ENCODE measurements at places on chromosomes 11 and 22.

DNA sequence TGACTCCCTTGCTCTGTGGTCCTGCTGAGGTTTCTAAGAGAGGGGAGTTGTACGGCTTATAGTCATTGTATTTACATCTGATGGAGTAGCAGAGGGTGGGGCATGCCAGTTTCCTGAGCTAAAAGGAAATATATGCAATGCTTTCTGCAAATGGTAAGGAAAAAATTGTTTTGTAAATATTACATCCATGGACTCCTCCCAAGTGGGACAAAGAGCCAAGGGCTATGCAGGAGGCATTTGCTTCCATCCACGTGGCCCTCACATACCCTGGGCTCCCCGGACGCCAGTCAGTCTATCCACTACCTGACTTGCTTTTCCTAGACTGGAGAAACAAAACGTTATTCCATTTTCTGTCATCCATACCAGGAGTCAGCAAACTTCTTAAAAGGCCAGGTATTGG lies 59.7 kb upstream of the PITPNB start:
- DNase-seq, result no peak

GRCh38 chr11:28627690-28628255 lies 519.6 kb downstream of the METTL15 start:
- DNase-seq, result no peak

GRCh38 chr22:35459423-35459894 lies 59.5 kb downstream of the MCM5 start:
- DNase-seq, result no peak

DNA sequence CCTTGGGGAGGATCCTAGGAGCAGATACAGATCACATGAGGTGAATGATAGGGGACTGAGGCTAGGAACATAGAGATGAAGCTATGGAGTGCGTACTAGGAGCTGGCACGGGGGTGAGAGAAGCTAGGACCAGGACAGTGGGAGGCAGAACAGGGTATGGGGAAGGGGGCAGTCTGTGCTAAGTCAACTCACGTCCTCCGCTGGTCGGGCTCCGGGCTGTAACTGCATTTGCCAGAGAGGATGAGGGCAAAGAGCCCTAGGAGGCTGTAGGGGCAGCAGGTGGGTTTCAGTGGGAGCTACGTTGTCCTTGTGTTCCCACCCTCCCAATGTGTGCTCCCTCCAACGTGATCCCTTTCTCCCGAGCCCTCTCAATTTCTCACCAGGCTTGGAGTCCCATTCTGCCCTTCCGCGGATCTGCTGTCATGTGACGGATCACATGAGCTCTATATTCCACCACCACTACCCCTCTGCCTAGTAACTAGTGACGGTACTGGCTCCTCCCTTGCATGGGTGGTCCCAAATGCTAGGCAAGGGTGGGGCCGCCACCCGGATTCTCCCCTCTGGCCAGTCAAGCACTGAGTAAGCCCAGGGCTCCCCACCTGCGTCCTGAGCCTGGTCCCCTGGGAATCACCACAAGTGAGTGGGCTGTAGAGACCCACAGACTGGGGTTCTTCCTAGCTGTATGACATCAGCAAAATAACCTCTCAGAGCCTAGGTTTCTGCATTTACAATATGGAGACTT lies at the start of gene TPP1:
TPP1 (minus strand) TSS at position 419 of the 742 bp plus-strand sequence; CDS start at position 397, 22 bp downstream.
- DNase-seq, result peak; percentile 94

DNA sequence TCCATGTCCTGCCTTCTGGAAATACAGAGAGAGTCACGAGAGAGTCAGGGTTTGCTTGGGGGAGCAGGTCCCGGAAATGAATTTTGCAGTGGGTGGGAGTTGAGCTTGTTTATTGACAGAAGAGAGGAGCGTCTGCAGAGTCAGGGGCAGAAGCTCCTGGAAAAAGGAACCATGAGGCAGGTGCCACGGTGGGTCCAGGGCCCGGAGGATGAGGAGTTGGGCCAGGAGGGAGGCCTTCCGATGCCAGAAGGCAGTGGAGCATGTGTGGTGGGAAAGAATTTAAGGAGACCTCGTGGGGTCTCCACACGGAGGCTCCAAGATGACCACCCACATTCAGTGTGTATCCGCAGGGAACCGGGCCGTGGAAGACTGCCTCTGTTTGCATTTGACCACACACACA lies 461.2 kb downstream of the BRD1 start:
- no peak for DNase-seq

DNA sequence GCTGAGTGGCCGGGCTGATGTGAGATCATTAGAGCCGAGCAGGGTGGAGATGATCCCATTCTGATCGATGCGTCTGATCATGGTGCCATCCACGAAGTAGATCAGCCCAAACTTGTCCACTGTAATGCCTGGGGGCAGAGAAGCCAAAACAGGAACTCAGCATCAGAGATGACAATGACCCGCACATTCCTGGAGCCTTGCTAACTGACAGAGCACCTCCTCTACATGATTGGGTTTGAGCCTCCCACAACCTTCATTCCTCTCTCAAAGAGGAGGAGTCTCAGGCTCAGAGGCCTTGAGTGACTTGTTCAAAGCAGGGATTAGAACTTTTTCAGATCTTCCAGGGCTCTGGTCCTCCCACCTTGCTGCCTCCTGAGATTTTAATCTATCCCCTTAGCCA lies 133.7 kb upstream of the NARS2 start:
- DNase-seq, result no peak

DNA sequence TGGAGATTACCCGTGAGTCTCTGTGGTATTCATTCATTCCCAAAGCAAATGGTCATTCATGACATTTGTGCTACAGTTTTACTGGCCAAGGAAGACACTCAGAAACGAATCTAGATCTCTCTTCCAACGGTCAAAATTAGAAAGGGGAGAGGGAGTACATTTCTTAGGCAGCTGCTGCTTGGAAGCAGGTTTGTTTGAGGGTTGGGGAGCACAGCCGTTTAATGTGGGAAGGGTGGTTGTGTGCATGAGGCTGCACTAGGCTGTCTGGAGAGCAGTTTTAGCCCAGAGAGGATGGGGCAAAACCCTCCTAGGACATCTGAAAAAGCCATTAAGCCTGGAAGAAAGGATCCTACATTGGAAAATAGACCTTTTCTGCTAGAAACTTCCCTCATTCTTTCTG lies 29.7 kb upstream of the TIMP3 start:
- DNase-seq, result no peak

DNA sequence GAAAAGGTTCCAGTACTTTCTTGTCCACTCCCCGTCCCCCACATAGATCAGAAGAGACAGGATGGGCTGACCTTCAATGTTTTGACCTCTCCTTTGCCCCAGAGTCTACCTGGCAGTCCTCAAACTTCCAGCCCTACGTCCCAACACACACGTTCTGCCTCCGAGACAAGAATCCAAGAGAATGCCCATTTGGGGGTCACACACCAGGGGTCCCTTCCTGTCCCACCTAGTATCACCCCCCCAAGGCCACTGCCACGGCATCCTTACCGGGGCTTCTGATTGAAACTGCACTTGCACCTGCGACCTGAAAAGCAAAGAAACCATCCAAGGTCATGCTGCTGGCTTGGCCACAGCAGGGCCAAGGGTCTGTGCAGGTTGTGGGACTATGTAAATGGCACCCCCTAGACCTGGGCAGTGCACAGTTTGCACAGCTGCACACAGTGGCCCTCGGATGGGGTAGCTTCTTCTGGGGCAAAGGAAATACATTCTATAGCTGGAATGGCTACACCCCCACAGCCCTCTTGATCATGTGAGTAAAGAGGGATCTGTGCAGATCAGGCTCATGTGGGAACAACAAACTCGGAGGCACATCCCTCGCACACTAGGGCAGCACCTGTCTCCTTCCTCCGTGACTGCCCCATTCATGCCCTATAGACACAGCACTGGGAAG lies 16.5 kb upstream of the FXYD2 start:
- no peak for DNase-seq

GRCh38 chr11:65471447-65471891 lies 27.4 kb upstream of the MALAT1 start:
- peak; percentile 86 for DNase-seq

DNA sequence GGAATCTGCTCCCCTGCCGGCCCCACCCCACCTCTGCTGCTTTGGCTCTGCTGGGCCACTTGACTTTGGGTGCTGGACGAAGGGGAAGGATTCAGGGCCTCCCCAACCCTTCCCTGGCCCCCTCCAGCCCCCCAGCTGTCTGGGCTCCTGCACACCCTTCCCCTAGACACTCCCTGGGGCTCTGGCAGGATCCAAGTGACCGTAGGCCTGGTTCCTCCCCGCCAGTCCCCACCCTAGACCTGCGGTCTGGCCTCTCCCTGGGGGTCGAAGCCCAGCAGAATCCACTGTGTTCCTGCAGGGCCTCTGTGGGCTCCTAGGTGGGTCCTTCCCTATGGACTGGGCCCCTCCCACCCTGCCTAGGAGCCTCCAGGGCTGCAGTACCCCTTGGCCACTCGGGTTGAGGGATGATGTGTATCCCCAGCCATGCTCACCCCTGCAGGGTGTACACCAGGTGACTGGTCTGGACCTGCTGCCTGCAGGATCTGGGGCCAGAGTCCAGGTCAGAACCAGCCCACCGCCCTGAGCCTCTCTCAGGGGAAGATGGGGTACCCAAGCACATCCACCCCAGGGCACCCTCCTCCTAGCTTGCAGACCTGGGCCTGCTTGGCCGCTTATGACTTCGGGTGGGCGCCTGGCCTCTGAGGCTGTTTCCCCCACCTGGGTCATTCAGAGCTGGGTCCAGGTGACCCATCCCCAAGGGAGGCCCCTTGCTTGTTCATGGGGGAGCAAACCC lies 5.6 kb downstream of the PIM3 start:
- no peak for DNase-seq

All from iris pigment epithelial cell (primary cell).